ENCODE measurements at places on chromosomes 12 and 14. TPM values are rescaled to one million over a fixed set of nuclear protein-coding genes. Genes with fewer than 3 reads are reported as not detected.

GRCh38 chr12:67357376-67358125, 88.4 kb downstream of the CAND1 start:
- DNase-seq = no peak

DNA sequence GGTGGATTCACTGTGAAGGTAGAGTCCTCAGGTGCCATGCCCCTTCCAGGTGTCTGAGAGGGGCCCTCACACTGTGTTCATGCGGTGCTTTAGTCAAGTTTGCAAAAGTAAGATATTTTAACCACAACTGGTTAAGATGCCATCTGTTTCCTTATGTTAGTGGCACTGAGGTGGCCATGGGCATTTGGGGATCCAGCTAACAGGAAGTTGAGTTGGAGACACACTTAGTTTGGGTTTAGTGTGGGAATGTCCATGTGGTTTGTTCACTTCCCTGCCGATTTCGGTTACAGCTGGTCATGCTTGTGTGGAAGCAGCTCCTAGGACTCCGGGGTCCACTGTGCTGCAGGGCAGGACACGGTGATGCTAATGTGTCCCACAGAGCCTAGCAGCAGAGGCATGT, 17.3 kb upstream of the ABHD12B start:
- DNase-seq = no peak

DNA sequence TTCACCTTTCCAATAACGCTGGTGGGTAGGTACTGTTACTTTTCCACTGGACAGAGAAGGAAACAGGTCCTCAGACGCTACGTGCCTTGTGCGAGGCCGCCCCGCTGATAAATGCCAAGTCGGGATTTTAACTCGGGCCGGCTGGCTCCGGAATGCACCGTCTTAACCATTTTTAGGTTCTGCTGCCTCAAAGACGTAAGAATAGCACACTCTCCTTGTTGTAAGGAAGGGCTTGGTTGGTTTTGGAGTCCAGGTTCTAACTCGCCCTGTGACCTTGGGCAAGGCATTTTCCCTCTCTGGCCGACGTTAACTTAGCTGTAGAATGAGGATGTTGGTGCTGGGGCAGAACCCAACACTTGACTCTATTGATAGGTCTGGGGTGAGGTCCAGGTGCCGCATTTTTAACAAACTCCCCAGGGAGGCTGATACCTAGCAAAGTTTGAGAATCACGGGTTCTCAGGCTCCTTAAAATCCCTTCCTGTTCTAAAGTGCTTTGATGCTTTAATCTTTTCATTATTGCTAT, 814 bp downstream of the ANKRD13A start:
- no peak for DNase-seq

- DNase-seq = no peak
These were observed 50.4 kb downstream of the LRP6 start for GRCh38 chr12:12216349-12217017.

ZDHHC22 gene
- polyA plus RNA-seq = 0.57 TPM

CNTN1 gene
- polyA plus RNA-seq = 35.7 TPM

RASAL1 gene
- polyA plus RNA-seq = 6.3 TPM

TTC6 gene
- polyA plus RNA-seq = 0.75 TPM

Data from left kidney (tissue), 8 donors.